ENCODE measurements at places on chromosomes 1 and 21.

- peak; percentile 62 for DNase-seq
These were observed 165.8 kb upstream of the EDN2 start for GRCh38 chr1:41650028-41650880.

- no peak for DNase-seq
These were observed 5.3 kb upstream of the GADD45A start for GRCh38 chr1:67679691-67680090.

GRCh38 chr1:7648761-7649384, 122.2 kb upstream of the VAMP3 start:
- no peak for DNase-seq

GRCh38 chr1:198556971-198557370, 16.5 kb upstream of the ATP6V1G3 start:
- peak; percentile 66 for DNase-seq

DNA sequence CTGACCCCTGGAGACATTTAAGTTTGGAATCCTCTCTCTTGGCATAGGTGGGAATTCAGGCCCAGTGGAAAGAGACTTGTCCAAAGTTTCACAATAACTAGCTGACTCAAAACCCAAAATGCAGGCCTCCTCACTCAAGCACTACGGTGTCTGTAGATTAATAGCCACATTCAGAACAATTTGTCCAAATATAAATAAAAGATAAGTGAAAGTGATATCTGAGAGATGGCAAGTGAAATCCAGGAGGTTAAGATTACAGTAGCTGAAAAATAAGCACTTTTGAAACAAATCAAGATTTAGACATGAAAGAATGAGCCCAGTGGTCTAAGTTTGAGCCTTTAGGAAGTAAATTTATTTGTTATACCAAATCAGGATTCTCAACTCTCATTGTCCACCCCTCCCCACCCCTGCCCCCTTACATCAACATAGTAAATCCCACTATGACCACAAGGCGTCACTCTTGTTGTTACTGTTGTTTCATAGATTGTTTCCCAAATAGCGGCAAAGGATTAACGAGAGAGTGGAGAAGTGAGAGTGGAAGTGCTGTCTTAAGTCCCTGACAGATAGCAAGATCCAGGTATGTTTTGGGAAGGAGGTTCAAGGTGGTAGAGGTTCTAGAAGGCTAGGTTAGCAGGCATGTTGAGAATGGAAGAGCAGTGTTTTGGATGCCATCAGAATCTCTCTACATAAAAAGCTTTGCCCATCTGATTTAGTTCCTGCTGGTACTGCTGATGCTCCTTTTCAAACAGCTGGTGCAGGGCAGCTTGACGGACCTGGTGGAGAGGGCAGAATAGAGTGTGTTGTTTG, 7.1 kb upstream of the TPM3 start:
- DNase-seq = peak; percentile 34

DNA sequence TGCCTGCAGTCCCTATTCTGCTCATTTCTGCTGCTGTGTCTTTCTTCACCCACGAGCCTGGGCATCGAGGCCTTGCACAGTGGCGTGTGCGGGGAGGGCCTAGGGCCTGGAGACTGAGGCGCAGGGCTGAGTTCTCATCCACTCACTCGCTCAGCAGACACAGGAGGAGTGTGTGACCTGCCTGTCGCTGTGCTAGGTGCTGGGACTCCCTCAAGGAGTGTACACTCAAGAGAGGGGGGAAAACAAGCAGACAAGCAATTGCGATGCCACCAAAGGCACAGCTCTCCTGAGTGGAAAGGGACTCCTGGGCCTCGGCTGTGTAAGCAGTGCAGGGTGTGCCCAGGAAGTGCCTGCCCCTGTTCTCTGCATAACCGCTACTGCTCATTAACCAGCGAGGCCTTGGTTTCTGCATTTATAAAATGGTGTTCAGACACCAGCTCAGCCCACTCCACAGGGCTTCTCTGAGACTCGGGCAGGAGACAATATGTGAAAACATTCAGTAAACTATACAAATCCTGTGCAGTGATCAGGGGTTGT, 4.2 kb downstream of the RD3 start:
- DNase-seq = no peak

DNA sequence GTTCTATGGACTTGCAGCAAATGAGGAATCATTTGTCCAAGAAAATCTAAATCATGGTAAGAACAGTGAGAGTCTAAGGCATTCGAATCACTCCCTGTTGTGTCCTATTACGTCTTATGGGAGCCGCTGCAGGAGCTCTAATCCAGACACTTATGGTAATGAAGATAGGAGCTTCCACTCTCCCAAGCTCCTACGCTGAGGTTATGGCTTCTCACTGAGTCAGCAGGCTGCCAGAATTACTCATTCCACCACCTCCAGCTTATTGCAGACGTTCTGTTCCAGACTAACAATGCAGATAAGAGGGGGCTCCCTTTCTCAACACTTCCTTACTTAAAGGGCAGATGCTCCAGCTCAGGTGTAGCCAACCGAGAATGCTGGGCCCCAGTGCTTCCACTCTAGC, 212.6 kb downstream of the GREM2 start:
- DNase-seq = no peak

DNA sequence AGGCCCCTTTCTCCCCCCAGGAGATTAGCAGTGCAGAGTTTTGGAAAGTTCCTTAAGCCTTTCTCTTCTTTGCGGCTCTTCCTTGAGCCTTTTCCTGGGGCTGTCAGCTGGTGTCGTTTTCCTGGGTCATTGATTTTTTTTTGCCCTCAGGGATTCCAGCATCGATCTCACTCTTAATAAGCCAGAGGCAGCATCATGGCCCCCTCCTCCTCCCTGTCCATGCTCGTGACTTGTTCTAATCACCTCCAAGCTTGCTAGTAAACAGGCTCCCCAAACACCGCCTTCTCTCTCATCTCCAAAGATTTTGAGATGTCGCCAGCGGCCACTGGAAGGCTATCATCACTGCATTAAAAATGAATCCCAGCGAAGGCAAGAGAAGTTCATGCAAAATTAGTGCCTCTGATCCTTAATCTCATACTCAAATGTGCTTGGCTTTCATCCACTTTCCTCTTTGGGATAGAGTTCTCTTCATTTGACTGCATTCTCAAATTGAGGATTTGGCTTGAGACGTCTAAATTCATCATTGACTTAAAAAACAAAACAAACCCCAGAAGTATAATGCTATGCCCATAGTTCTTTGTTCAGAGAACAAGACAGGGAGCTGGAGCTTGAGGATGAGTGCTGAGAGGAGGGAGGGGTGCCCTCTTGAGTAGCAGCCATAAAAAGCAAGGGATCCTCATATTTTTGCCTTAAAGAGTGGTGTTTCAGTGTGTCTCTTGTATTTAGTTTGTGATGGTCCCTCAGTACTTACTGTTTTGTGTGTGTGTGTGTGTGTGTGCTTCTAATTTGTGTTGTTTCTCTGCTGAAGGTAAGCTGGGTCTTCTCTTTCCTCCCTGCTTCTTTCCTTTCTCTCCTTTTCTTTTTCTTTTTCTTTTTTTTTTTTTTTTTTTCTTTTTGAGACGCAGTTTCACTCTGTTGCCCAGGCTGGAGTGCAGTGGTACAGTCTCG, 3.2 kb downstream of the EVA1C start:
- DNase-seq = no peak

All from stimulated activated CD4-positive, alpha-beta T cell treated with anti-CD3 and anti-CD28 coated beads, Interleukin-15, amount 100 ng/mL, for 24 hours (primary cell).